ENCODE measurements at places on chromosomes 5 and 9.

- no peak for DNase-seq
Measured at GRCh38 chr5:179219661-179220620, 125.3 kb downstream of the ADAMTS2 start.

GRCh38 chr5:149448431-149448830 is 69.3 kb upstream of the IL17B start:
- DNase-seq, result no peak

GRCh38 chr5:173123416-173123815 is 20.9 kb upstream of the BNIP1 start:
- no peak for DNase-seq

GRCh38 chr9:37812773-37813379 is 12.3 kb downstream of the DCAF10 start:
- no peak for DNase-seq

GRCh38 chr5:93322974-93323860 is 257.8 kb downstream of the NR2F1-AS1 start:
- no peak for DNase-seq

DNA sequence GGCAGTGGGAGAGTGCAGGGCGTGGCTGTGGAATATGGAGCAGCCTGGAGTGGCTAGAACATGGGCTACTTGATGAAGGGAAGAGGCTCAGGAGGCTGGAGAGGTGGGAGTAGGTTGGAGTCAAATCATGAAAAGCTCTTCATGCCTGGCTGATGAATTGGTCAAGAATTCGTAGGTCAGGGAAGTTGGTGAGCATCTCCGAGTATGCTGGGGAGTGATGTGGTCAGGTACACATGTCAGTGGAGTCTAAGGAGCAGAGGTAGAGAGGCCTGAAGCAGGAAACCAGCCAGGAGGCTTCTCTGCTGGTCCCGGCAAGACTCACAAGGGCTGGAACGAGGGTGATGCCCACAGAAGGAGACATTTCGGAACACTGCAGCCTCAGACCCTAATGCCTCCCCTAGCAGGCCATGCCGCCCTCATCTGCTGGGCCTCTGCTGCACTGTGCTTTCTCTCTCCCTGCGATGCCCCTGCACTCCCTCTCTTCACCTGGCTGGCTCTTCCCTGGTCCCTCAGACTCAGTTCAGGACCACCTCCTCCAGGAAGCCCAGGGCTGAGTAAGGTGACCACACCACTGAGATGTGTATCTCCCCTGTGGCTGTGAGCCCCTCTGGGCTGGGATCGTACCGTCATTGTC is 33.6 kb downstream of the TMOD1 start:
- DNase-seq, result no peak

DNA sequence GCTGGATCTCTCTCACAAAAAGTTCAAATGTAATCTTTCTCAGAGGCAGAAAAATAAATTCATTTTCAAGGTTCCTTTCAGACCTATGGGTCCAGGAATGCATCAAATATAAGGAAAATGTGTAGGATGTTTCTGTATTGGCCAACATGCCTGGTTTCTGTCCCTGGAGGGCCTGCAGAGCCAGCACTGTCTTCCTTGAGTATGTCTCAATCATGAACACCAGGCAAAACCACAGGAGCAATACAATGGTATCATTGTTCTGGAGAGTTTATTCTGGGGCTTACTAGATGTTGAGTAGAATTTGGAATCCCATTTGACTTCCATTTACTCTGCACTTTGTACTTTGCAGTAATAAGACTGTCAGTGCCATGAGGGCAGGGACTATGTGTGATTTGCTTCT is 23.5 kb downstream of the INSYN2B start:
- DNase-seq, result no peak

DNA sequence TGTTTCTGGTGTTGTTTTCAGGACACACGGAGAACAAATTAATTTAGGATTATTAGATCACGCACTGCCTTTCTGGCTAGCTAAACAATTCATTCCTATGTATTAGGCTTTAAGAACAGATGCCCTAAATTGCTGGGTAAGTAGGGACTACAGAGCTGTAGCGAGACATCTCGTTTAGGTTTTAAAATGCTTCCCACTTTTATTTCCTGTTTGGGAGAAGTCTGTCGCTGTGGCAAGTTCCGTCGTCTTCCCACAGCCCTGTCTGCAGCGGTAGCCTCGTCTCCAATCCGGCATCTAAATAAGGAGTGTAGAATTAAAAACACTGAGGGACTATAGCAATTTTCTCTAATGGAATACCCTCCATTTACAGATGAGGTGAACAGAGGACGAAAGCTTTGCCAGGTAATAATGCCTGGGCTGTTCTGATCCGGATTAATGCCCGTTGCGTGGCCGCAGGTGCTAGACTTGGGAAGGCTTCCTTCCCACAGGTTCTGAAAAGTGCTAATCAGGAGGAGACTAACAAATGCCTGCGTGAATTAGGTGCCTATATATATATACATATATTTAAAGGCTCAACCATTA is 1.3 kb upstream of the TRIM36 start:
- DNase-seq, result no peak

DNA sequence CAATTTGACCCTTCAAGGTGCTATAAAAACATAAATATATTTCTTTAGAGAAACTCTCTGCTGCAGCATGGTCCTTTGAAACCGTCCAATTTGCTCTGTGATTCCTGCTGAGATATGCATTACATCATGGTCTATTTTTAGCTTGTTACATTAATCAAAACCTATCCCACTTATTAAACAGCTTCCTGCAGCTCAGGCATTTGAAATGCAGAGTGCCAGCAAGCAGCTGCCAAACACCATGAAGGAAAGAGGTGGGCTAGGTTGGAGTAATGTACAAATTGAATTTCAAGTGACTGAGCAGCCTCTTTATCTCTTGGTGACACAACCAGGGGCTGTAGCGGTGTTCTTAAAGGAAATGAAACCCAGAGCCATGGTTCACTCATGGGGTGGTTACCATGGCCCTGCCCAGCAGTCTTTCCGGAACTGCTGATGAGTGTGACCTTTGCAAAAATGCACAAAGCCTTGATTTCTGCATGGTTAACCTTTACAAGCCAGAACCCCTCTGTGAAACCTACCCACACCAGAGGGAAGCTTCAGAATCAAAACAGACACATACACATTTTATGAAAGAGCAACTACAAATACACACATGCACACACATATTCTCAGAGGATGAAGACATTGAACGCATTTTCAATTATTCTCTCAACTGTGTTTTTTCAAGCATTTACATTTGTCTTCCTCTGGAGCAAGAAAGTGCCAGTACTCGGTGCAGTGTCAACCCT is 155.8 kb upstream of the ZNF608 start:
- peak; percentile 53 for DNase-seq

DNA sequence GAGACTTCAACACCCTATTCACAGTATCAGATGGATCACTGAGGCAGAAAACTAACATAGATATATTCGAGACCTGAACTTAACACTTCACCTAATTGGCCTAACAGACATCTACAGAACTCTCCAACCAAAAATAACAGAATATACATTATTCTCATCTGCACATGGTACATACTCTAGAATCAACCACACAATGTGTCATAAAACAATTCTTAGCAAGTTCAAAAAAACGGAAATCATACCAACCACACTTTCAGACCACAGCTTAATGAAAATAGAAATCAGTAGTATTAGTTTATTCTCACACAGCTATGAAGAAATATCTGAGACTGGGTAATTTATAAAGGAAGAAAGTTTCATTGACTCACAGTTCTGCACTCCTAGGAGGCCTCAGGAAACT is 387.9 kb downstream of the DEPDC1B start:
- no peak for DNase-seq

GRCh38 chr5:58185801-58186200 is 274.1 kb downstream of the PLK2 start:
- no peak for DNase-seq

DNA sequence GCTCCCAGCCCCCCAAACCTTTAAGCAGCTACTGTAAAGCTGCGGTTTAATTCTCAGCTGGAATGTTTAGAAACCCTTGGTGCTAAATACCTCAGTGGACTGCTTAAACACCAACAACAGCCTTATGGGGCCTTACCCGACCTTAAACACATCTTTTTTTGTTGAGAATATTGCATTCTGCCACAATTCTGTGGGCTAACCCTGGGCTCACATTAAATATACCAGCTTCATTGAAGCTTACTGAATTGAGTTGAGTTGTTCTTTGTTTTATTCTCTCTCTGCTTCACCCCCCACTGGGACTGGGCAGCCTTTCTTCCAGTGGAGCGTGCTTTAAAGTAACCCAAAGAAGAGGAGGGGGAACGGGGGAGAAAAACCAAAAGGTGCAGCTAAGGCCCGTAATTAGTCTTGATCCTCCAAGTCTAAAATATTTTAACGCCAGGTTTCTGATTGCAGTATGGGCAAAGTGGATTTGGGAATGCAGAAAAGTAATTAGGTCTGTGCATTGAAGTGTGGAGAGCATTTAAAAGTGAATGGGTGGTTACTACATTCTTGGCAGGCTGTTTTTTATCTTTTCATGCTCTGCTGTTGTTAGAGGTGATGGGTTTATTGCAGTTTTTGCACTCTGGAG is 281.2 kb downstream of the NR2F1-AS1 start:
- no peak for DNase-seq

DNA sequence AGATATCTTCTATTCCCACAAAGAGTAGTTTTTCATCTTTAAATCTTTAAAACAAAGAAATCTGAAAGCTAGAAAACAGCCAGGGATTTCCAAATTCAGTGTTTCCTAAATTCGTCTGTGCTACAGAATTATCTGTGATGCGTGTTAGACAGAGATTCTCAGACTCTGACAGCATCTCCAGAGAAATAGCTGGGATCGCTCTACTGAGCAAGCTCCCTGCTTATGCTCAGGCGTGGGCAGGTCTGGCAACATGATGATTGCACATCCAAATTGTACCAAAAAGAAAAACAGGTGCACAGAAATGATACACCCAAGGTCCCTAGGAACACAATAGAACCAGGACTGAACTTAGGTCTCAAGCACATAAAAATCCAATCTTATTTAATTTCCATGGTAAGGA is 22.8 kb upstream of the CRHBP start:
- no peak for DNase-seq

- DNase-seq, result no peak
Measured at GRCh38 chr5:44506561-44506960, 117.3 kb upstream of the FGF10 start.

GRCh38 chr9:121767171-121767769 is 115.8 kb downstream of the DAB2IP start:
- no peak for DNase-seq

- no peak for DNase-seq
Measured at GRCh38 chr5:156640691-156641241, 209.3 kb upstream of the PPP1R2B start.

DNA sequence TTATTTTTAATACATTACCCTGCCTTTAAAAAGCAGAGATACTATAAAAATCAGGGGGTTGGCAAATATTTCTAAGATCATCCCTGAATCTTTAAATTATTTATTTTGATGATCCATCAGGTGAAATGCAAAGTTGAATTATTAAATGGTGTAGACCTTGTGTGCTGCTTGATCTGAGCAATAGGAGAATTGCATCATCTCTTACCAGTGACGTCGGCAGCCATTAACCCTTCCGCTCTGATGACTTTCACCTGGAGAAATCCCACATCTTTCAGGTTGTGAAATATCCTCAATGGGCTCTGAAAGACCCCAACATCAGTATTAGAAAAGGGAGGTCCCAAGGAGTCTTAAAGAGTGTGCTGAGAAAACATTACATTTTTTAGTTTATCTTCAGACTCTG is 270.2 kb downstream of the SLF1 start:
- no peak for DNase-seq

GRCh38 chr9:35195683-35196082 is 33.9 kb downstream of the UNC13B start:
- DNase-seq, result no peak

- DNase-seq, result peak; percentile 80
Measured at GRCh38 chr5:170603578-170604565, 100.1 kb downstream of the KCNIP1 start.

DNA sequence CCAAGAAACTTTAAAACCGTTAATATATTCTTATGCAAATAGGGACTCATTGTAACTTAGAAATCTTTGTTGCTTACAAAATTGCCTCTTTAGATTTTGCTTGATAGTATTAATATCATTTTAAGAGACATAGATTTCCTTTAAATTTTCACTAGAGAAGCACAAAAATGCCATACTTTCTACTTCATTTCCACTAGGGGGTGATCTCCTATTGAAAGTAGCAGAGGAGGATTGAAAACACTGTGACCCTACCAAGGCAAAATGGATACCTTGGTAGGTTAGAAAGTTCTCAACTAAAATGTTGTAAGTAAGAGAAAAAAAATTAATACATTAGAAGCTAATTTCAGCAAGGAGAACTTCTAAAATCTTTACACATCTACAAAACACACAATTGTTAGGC is 204.9 kb downstream of the CHSY3 start:
- DNase-seq, result no peak

GRCh38 chr5:177300236-177300880 is 3.2 kb downstream of the RAB24 start:
- no peak for DNase-seq

- no peak for DNase-seq
Measured at GRCh38 chr5:77167063-77167462, 43.4 kb upstream of the PDE8B start.

DNA sequence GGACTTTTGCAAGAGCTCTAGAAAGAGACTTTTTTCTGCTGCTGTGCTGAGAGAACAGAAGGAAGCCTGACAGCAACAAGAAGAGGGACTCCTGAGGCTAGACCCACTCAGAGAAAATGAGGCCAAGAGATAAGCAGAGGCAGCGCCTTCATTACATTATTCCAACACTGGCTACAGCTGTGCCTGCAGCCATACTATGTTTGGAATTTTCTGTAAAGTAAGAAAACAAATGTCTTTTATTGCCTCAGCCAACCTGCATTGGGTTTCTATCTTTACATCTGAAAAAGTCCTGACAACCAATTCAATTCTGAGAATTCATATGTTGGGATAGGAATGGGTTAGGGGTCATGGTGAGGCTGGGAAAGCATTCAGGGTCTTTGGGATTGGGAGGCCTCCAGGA is 33.7 kb downstream of the FAT2 start:
- DNase-seq, result no peak

DNA sequence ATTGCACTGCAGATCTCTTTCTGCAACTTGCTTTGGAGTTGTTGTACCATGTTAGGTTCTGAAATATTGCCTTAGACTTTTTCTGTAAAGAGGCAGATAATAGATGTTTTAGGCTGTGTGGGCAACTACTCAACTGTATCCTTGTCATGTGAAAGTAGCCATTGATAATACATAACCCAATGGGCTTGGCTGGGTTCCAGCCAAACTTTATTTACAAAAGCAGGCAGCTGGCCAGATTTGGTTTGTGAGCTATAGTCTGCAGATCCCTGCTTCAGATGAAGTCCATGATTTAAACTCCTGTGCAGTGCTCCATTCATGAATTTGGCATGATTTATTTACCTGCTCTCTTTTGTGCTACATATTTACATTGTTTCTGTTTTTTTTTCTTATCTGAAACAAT is 300.4 kb downstream of the IRX2 start:
- no peak for DNase-seq

DNA sequence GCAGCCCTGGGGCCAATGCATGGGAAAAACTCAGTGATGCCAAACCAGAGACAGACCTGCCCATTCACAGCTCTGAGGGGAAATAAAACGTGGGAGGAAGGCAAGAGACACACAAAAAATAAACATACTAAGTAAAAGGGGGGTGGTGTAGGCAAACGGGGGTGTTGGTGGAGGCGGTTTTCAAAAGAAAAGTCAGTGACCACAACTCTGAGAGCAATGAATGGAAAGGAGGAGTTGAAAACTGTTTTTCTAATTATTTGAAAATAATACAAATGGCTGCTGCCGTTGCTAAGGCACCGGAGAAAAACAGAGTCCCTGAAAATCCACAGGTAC is 293.5 kb downstream of the EFNA5 start:
- DNase-seq, result no peak

- DNase-seq, result peak; percentile 71
Measured at GRCh38 chr5:179974946-179975712, 67.4 kb upstream of the TBC1D9B start.

- peak; percentile 32 for DNase-seq
Measured at GRCh38 chr9:87812375-87813118, 70.1 kb upstream of the SPATA31E1 start.
